Choroid plexus epithelial cell (primary cell): ENCODE measurements at places on chromosomes 13 and 19.

DNA sequence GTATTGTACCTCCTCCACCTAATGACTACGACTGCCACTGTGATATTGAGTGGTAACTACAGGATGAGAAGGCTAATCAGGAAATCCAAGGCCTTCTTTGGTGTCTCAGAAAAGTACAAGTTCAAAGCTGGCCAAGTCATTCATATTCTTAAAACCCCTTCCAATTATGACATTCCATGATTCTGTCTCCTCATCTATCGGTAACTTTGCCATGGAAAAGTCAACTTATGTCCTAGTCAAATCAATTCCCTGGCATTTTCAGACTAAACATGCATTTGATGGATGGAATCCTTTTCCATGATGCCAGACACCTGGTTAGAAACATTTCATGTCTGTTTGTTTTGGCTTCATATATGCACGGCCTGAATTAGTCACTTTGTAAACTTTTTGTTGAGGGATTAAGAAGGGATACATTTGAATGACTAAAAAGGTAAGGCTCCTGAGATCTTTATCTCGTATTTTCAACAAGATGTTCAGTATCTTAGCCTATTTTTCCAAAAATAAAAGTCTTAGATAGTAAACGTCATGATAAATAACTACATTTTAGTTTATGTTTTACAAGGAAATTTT, 186.5 kb downstream of the NHLRC3 start:
- DNase-seq = no peak

DNA sequence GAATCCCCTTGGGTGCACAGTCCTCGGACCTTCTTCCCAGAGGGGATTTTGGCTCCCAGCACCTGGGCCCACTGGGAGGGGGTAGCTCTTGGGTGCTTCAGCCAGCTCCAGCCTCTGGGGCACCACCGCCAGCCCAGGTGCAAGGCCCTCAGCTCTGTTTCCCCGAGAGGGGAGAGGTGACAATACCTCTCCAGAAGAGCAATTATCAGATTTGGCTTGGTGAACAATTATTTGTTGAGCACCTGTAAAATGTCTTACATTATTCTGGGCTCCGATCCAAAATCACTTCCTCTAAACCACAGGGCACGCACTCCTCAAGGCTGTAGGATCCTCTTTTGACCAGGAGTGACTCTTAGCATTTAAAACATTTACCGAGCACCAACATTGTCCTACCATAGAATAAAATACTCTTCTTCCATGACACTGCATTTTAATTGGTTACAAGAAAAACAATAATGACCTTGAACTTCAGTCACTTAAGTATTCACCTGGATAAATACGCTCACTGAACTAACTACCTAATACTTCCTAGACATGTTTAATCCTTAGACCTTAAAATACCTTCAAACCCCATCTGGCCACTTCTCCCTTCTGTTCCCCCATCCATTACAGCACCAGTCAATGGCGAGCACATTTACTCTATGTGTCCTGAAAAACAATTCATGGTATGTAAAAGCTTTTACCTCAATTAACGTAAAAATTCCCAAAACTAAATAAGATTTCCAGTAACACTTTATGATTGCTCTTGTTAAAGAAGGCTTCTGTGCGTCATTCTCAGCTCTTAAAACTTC, 54.8 kb downstream of the ABCC4 start:
- DNase-seq = no peak

GRCh38 chr19:13334801-13335481, 171.3 kb downstream of the CACNA1A start:
- no peak for DNase-seq

DNA sequence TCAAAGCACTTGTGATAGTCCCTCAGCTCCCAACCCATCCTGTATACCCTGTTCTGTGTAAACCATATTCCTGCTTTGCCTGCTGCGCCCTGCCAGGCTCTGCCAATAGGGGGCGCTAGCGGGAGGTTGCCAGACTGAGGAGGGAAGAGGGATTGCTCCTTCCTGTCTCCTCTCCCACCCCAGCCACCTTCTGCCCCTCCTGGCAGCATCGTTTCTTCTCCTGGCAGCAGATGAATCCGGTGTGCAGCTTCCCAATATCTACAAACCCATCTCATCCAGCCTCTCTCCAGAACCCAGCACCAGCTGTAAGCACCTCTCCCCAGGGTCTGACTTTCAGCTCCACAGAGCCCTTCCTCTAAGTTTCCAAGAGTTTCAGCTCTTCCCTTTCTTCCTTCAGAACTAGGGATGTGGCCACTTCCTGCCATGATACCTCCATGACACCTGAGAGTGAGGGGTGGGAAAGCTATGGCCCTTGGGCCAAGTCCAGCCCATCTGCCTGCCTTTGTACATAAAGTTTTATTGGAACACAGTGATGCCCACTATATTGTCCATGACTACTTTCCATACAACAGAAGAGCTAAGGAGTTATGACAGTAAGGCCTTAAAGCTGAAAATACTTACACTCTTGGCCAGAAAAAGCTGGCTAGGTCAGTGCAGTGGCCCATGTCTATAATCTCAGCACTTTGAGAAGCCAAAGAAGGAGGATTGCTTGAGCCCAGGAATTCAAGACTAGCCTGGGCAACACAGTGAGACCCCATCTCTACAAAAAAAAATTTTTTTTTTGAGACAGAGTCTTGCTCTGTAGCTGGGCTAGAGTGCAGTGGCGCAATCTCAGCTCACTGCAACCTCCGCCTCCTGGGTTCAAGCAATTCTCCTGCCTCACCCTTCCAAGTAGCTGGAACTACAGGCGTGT, 34.5 kb upstream of the ATP1A3 start:
- no peak for DNase-seq

DNA sequence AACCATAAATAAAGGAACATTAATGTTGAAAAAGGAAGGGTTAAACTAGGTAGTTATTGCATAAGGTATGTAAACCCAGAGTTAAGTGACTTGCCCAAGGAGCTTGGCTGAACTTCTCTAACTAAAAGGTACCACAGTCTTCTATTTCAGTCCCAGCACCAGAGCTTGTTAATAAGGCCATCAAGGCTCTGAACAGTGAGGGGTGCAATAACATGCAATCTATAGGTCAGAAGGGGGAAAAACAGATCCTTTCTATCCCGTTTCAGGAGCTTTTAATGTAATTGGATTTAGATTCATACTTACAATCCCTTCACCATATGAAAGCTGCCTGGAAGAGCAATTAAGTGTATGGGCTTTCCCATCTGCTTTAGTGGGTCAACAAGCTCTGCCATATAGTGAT, 441.5 kb upstream of the SPRY2 start:
- DNase-seq = no peak

GRCh38 chr13:86870444-86870843, 800.7 kb upstream of the SLITRK5 start:
- peak; percentile 61 for DNase-seq

DNA sequence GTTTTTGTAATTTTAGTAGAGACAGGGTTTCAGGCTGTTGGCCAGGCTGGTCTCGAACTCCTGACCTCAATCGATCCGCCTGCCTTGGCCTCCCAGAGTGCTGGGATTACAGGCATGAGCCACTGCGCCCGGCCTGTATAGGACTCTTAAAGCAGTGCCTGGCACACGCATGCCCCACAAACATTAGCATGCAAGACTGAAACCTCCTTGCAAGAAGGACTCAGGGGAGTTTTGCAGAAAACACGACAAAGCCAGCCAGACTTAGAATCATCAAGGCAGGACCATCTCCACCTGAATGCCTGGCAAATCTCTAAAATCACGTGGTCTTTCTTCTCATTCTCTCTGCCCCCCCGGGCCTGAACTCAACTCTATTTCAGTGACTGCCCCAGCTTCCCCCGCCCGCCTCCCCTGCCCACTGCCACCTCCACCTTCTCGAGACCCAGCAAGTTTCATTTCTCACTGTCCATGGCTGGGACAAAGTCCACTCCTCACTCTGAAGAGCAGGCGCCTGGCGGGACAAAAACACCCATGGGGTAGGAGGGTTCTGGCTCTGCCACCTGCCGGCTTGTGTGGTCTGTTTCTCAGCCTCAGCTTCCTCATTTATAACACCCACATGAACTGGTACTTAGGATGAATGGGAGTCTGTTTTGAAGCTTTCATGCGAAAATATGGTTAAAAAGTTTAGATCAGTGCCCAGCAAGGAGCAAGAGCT, 2.4 kb downstream of the TICAM1 start:
- no peak for DNase-seq

GRCh38 chr13:31638577-31638976, 100.7 kb upstream of the RXFP2 start:
- peak; percentile 60 for DNase-seq

DNA sequence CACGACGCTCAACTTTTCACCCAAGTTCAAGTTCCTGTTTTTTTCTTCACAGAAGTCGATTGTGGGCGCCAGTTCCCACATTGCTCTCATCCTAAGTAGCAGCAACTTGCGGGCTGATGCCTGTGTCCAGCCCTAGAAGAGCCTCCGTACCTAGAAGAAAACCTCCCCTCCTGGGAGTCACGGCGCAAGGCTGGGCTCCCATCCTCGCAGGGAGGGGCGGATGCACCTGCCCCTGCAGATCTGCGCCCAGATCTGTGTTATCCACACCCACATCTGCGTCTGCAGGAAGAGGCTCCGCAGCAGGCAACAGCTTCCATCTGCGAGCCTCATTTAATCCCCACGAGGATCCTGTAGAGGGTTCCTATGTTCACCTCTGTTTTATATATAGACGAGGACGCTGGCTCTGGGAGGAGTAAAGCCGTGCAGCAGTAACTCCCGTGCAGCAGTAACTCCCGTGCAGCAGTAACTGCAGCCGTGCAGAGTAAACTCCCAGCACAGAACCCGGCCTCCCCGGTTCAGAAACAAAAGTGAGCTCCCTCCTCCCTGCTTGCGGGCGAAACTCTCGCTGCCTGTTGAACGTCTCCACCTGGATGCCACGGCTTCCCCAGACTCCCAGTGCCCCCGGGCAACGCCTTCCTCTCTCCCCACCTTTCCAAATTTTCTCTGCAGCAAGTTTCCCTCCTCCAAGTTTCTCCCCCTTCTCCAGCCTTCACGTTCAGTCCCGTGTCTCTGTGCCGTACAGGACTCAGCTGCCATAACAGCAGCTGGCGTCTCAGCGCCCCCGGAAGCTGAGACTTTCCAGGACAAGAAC, 23.5 kb upstream of the LAIR1 start:
- DNase-seq = peak; percentile 4

DNA sequence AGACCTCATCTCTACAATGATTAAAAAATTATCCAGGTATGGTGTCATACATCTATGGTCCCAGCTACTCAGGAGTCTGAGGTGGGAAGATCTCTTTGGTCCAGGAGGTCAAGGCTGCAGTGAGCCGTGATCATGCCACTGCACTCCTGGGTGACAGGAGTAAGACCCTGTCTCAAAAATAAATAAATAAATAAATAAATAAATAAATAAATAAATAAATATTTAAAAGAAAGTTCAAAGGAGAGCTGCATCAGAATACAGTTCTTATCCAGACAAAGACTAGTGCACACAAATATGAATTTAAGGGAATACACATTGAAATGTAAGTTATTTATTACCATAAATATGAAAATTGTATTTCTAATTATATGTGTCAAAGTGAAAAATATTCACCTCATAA, 624.9 kb downstream of the SLITRK6 start:
- no peak for DNase-seq

DNA sequence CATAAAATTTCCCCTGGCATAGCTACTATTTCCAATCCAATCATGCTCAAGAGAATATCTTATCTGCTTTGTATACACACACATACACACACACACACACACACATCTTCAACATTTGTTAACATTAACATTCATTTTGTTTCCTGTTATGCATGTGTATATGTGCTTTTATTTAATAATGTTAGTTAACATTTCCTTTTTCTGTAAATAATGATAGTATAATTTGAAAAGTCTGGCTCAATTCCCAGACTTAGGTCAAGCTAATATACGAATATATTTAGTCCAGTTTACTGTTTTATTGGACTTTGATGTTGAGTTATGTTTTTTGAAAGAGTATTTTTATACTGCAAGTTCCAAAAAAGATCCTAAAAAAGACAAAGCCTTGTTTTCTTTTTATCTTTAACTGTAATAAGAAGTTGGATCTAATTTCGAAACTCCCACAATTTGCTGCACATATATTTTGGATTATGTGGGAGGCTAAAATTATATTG, 1072.4 kb downstream of the EFNB2 start:
- peak; percentile 36 for DNase-seq

DNA sequence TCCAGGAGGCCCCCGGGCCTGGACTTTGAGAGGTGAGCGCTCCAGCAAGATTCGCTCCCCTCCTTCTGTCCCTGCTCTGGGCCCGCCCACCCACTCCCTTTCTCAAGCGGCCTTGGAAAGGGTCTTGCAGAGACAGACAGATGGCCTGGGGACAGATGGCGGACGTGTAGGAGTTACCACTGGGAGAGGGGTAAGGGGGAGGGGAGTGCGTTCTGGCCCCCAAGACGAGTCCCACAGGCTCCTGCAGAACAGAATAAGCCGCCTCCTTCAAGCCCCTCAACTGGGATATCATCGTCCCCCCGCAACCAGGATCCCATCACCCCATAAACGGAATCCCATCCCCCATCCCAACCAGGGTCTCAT, 3.6 kb upstream of the TNFAIP8L1 start:
- DNase-seq = no peak

DNA sequence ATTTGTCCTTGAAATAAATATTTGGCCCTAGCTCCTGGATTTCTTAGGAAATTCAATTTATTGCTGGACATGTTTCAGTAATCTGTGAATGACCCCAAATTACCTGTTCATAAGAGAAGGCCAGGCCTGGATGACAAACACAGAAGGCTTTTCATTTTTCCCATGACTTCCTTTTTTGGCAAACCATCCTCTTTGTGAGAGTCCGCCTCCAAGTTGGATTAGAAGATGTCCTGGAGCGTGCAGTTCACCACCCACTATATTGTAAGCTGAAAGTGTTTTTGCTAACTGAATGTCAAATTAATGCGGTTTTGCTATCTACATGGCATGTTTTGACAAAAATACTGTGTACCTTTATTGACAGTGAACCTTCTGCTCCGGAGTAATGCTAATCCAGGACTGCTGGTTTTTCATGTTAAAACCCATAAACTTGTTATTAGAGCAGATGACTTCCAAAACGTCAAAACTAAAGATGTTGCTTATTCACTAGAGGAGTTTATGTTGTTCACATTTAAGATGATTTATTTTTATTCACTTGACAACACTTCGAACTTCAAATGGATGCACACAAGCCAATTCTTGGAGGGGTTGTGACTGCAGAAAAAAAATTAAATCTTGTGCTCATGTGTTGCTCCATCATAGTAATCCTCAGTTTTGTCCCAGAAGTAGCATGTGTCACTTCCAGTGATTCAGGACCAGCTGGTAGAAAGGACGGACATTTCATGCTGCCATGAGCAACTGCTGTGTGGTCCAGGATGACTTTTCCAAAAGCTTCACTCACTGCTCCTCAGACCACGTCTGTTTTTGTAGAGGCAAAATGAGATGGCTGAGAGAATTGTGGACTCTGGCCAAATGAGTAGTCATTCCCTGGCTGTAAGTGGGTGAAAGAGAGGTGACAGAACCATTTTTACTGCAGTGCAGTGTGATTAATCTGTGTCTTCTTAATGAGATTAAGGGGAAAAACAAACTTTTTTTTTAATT, 71.0 kb downstream of the ITGBL1 start:
- peak; percentile 72 for DNase-seq
